NK-92 treated with Interleukin-12 subunit alpha and Interleukin-12 subunit beta, amount 100 ng/mL, for 24 hours (cell line): ENCODE measurements at places on chromosomes 11 and 22.

DNA sequence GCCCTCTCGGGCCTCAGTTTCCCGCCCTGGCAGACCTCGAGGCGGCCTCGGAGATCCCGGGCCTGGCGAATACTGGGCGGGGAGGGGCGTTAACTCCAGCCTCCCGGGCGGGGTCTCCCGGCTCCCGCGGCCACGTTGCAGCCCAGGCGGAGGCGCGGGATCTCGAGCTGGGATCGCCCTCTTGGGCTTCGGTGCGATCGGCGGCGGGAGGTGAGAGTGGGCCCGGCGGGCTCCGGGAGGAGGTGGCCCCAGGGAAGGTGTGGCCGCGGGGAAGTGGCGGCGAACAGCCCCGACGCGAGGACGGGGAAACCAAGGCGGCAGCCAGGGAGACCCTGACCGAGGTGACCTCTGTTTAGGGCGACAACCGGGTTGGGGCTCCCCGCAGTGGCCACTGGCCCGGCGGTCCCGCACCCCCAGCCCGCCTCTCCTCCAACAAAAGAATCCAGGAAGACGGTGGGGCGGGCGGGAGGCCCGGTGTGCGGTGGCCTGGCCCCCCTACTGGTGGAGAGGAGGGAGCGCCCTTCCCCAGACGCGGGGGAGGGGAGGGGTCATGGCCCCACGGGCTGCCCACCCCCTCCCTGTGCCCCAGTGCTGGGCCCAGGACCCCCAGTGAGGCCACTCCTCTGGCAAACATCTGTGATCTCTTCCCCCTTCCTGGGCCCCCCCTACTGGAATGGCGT, at the start of gene PHETA2:
PHETA2 (plus strand) TSS at position 117 of the 680 bp plus-strand sequence. CDS start 3,046 bp downstream, outside the sequence.
- no peak for DNase-seq

DNA sequence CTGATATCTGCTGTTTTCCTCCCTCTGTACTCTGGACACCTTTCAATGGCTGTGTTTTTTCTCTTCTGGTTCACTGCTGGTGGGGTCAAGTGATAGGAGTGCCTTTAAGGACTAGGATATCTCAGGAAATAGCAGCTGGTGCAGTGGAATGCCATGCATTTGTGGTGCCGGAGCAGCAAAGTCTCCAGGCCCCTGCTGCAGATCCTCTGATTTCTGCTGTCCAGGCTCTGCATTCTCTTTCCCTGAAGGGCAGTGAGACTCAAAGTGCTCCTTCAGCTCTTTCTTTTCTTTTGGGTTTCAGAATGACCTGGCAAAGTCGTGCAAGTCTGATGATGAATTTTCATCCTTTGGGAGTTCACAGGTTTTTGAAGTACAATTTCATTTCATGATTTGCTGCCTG, 774.3 kb downstream of the FAM181B start:
- DNase-seq: no peak

DNA sequence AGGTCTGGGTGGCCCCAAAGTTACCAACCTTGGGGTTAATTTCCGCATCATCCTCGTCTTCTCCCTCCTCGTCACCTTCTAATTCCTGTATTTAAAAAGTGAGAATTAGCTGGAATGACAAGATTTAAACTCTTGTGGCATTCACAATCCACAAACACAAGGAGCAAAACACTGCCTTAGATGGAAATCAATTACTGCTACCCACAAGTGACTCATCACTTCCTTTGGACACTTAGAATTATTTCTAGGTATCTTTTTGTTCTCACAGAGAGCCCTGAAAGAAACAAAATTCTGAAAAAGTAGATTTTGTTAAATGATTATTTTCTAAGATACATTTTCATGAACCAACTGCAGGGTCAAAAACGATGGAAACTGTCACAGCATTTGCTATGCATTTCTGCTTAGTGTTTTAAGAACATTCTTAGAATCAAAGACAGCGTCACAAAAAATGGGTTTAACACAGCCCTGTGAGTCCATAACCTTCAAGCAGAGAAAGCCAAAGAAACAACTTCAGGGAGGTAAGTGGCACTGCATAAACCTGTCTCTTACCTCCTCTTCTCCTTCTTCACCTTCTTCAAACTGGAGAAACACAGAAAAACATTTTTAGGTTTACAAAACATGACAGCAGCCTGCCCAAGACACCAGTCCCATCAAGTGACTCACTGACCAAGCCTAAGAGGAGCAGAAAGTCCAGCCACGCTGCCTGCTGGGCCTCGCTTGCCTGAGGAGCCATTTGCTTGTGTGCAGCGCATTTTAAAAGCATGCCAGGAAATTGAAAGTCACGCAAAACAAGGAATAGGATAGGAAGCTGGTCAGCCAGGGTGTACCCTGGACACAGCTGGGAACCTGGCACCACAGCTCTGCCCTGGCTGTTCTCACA, 22.3 kb upstream of the PHLDA2 start:
- no peak for DNase-seq

DNA sequence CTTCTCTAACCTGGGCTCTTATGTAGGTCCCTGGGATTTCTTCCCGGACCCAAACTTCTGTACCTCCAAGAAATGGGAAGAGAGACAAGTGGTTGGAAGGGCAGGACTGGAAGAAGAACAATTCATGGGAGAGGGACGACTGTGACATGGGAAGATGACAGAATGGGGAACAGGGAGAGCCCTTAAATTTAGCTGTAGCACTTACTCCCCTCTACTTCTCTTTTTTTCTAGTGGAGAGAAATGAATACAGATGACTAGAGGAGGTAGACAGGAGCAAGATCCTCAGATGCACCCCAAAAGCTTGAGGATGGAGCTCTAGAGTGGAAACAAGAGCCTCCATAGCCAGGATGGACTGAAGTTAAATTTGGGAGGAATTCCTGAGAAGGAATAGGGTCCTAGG, 2.3 kb downstream of the RHOG start:
- no peak for DNase-seq

GRCh38 chr22:49734882-49735281, 92.8 kb downstream of the BRD1 start:
- no peak for DNase-seq

DNA sequence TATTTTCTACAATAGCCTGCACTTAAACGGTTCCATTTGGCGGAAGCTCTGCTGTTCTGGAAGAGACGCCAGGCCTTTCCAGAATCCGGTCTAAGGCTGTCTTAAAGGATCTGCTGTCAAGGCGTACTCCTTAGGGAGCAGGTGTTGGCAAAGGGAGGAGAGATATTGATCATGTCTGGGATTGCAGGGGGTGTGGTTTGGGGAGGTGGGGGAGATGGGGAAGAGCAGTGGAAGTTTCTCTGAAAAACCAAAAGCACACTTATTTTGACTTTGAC, 22.5 kb upstream of the WNT11 start:
- no peak for DNase-seq

GRCh38 chr22:18978506-18978905, 42.4 kb upstream of the PRODH start:
- DNase-seq: no peak

DNA sequence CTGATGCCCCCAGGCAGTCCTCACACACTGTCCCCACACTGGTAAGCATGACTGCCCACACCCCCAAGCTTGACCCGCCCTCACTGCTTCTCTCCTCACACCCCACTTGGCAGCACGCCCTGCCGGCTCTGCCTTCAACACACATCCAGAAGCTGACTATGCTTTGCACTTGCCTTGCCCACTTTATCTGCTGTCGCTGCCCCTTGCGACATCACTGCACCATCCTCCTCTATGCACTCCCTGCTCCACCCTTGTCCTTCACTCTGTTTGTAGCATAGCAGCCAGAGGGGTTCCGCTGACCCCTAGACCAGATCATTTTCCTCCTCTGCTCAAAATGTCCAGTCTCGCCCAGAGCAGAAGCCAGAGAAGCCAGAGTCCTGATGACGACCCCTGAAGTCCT, 25.3 kb upstream of the SLC25A1 start:
- no peak for DNase-seq

GRCh38 chr11:69546735-69547370, 65.4 kb downstream of the LINC01488 start:
- DNase-seq: no peak

DNA sequence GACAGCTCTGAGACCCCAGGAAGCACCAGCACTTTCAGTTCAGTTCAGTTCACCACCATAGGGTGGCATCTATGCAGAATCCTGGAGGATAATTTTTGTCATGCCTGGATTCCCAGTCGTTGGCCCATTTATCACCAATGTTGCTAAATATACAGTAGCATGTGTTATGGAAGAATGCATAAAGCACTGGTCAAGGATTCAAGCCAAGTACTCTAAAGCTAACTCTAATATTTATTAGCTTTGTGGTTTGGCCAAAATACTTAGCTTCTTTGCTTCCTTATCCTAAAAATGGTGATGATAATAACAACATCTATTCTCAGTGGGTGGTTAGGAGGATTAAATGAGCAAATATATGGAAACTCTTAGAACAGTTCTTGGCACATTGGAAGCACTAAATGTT, 294.7 kb upstream of the ZC3H12C start:
- DNase-seq: no peak

DNA sequence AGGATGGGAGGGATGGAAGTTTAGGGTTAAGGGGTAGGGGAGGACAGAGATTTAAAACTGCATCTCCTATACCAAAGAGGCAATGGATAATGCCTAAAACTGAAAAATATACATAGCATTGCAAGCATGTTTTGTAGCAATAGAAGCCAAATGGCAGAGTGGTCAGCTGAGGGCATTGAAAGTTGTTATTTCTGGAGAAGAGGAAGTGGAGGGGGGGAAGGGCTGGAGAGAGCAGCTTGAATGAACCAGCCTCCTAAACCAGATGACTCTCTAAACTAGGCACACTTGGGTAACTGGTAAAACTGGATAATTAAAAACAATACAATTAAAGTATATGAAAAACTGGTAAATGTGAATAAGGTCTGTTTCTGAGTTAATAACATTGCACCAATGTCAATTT, 70.3 kb upstream of the TP53I11 start:
- no peak for DNase-seq

DNA sequence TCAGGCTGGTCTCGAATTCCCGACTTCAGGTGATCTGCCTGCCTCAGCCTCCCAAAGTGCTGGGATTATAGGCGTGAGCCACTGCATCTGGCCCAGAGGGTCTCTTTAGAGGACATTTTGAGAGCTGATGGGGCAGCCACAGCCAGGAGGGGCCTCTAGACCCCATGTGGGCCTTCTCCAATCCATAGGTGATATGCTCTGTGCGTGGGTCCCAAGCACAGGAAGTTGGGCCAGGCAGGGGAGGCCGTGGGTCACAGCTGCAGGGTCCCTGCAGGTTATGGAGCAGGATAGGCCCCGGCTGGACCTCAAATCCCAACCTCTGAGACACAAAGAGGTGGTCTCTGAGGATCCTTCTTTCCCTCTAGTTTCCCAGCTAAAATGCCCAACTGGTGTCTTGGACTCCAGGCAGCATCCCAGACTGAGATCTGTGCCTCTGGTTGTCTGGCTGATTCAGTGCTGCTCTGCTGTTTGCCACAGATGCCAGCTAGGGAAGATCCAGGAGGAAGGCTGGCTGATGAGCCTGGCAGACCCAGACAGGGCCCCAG, 1.5 kb downstream of the LRRC75B start:
- no peak for DNase-seq

DNA sequence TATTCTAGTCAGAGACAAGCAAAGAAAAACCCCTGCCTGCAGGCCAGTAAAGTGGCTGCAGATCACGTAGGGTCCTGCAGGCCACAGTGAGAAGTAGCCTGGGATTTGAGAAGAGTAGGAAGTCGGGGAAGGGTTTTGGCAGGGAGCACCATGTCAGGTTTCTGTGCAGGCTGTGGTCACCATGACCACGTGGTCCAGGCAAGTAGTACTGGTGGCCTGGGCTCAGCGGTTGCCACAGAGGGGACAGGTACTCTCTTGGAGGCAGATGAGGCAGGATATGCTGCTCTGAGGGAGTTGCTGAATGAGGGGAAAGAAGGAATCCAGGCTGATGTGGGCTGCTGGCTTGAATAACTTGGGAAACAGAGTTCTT, 46.5 kb downstream of the PISD start:
- DNase-seq: no peak

GRCh38 chr11:59207988-59208451, 4.7 kb downstream of the MPEG1 start:
- no peak for DNase-seq

GRCh38 chr22:31244943-31245451, 32.9 kb downstream of the LIMK2 start:
- DNase-seq: no peak

DNA sequence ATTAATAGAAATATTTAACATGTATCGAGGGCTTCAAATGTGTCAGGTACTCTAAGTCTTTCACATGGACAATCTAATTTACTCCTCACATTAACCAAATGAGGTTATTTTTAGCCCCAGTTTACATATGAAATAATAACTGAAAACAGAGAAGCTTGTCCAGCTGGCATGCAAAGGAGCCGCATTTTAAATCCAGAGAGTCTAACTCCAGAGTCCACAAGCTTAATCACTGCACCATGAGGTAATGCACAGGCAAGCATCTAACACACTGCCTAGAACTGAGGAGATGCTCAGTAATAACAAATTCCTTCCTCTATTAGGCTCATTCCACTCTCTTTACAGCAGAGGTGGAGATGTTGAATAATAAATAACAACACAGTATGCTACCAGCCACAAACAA, 165.7 kb upstream of the GUCY1A2 start:
- DNase-seq: no peak

GRCh38 chr11:12114193-12115033, 4.0 kb downstream of the MICAL2 start:
- DNase-seq: no peak

DNA sequence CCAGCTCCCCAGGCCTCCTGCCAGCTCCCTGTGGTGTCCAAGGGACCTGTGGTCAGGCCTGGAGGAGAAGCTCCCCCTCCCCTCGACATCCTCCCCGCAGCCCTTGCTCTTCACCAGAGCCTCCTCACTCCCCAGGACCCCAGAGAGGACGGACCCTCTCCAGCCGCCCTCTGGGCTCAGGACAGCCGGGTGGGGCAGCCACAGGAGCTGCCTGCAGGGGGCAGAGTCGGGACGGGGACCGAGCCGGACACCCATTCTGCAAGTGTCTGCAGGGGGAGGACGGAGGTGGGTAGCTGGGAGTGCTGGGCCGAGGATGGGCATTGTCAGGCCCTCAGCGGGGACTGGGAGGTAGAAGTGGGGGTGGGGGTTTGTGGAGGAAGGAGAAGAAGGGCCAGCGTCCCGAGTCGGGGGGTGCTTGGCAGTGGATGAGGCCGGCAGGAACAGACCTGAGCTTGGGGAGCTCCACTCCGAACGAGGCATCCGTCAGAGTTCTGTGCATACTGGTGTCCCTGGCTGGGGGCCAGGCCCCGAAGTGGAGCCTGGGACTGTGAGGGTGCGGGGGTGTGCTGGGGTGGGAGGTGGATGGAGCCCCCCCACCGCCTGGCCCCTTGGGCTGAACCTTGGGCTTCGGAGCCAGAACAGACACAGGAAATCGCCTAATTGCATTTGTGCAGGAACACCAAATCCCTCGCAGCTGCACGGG, 15.2 kb downstream of the PRR33 start:
- no peak for DNase-seq

- no peak for DNase-seq
Measured at GRCh38 chr11:71148716-71149115, 103.7 kb downstream of the SHANK2 start.

DNA sequence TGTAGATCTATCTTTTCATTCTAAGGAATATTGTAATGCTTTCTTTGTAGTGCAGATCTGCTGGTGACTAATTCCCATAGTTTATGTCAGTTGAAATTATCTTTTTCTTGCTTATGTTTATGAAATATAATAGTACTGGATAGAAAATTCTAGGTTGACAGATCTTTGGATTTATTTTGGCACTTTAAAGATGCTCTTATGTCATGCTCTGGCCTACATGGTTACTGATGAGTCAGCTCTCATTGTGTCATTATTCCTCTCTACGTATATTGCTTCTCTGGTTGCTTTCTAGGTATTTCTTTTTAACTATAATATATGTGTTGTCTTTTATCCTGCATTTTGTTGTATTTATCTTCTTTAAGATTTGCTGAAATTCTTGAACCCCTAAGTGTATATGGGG, 955.5 kb upstream of the CHORDC1 start:
- DNase-seq: no peak
